ENCODE measurements at places on chromosomes 3 and 15.
A peak's percentile ranks its signal among the peaks of the same experiment; 100 is the strongest.

DNA sequence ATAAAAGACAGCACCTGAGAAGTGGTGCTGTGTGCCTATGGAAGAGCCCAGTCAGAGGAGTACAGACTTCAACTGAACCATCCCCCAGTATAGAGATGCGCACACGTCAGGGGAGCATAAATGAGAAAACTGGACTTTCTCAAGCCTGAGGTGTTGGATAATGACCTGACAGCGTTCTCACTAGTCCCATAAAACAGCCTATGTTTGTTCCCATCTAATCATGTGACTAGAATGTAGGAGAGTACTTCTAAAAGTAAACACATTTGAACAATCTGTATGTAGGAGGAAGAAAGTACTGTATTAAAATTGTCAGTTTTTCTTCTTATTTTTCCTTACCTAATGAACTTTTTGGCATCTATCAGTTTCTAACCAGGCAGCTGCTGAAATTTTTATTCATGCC, 498.9 kb downstream of the CNTN4 start:
- DNase-seq, result no peak

DNA sequence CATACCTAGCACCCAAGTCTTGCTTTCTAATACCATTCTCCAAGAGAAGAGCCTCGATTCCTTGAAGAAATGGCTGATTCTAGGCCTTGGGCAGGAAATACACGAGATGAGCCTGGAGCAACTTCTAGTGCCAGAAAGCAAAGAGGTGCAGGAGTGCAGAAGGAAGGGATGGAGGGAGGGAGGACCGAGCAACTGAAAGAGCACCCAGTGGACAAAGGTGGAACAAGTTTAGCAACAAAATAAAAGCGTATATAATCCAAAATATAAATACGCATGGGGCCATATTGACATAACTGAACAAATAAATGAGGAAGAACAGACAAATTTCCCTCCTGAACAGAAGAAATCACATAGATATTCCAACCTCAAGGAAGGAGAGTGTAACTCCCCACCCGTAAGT, 34.4 kb downstream of the CHSY1 start:
- no peak for DNase-seq

DNA sequence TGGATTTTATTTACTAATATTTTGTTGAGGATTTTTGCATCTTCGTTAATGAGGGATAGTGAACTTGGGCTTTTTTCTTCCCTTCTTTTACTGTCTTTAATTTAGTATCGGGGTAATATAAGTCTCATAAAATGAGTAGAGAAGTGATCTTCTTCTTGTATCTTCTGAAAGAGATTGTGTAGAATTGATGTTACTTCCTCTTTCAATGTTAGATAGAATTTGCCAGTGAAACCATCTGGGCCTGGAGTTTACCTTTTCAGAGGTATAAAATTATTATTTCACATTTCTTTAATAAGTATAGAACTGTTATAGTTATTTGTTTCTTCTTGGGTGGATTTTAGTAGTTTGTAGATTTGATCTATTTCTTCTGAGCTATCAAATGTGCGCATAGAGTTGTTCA, 7.8 kb downstream of the HESX1 start:
- DNase-seq, result no peak

DNA sequence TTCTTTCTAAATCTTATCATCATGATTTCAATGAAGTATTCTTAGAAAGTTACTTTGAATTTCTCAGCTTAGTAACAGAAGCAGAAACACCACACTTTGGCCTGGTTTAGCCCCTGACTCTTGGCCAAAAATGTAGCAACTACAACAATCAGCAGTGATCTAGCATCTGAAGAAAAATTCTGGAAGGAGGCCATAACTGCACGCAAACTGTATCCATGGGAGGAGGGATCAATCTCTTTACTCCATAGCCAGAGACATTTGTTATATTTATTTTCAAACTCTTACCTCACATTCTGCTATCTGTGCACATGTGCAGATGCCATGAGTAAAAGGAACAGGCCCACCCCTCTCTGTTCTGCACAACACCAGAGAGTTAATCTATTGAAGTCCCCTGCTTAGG, 251.0 kb upstream of the P2RY1 start:
- no peak for DNase-seq

- peak; percentile 79 for DNase-seq
Measured at GRCh38 chr15:90062462-90062932, 39.8 kb downstream of the IDH2 start.

DNA sequence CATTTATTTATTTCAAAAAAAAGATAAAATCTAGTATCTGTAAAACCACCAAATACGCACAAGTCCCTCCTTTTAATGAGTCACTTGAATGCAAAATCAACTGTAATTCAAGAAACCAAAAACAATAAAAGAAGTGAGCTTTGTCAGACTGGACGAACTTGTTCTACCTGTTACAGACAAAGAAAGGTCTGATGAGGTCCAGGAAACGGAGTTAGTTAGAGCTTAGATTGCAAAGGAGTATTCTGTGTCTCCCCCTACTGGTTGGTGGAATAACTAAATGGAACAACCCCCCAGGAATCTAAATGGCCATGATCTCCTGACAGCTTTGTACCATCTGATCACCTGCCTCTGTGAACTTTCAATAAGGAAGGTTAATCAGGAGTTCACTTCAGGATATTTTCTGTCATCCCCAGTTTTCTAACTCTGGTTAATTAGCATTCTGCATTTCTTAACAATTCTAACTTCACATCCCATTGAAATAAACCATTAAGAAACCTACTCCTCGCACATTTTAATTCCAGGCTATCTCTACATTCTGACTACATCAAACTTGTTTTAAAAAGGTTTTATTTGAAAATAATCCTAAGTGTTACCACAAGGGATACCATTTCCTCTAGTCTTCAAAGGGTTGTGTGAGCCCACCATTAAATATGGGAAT, 333.0 kb upstream of the SATB1 start:
- peak; percentile 8 for DNase-seq

- DNase-seq, result no peak
Measured at GRCh38 chr15:81194723-81195122, 2.0 kb upstream of the IL16 start.

DNA sequence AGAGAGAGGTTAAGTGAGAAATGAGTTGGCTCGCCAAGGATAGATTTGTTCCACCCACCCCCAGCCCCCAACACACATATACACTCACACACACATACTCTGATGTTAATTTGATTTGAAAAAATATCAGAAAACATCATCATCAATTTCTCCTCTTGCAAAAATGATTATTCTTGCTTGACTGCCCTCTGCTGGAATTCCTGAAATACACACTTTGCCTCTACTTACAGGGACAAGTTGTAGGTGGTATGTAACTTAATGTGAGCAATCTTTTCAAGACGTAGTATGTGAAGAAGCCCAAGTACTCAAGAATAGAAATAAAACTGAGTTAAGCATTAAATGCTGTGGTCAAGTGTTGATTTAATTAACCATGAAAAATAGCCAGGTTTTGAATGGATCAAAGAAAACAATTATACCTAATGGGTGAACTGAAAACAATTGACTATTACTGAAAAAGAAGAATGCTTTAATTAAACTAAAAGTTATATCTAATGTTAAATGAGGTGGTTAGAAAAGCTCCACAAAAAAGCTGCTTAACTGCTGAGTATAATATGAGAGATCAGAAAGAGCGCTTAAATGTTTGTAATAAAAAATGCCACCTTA, 46.6 kb upstream of the MDFIC2 start:
- no peak for DNase-seq

- DNase-seq, result no peak
Measured at GRCh38 chr3:160545504-160545871, 19.9 kb downstream of the KPNA4 start.

GRCh38 chr15:71288348-71288955, 173.2 kb downstream of the THSD4 start:
- no peak for DNase-seq

DNA sequence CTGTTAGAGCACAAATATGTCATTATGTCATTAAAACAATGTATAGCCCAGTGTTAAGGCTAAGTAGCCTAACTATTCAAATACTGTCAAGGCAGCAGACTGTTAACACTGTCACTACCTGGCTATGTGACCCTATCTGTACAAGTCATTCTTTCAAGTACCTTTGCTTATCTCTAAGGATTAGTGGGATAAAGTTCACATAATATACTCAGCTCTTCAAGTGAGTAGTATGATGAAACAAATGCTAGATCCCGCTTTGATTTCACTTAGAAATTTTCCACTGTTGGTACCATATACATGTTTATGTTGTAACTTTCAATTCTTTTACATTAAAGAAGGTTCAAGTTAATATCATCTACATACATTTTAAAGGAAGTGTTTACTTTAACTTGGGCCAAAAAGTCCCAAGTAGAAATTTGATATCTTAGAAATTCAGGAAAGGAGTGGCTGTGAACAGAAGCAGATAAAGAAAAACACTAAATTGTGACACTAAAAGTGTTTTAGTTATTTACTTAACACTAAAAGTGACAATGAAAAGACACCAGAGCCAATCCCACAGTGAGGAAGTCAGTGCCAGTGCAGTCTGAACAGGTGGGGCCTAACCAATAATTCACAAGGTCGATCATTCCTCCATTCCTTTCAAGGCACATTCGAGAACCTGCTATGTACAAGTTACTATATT, 4.8 kb upstream of the RFX7 start:
- DNase-seq, result no peak

GRCh38 chr15:76951220-76951619, 19.7 kb downstream of the RCN2 start:
- DNase-seq, result no peak

- no peak for DNase-seq
Measured at GRCh38 chr3:89227218-89227617, 119.8 kb downstream of the EPHA3 start.

GRCh38 chr3:150699068-150699639, 4.6 kb downstream of the ERICH6 start:
- no peak for DNase-seq

GRCh38 chr3:78589778-78590177, 1178.0 kb downstream of the ROBO1 start:
- no peak for DNase-seq

DNA sequence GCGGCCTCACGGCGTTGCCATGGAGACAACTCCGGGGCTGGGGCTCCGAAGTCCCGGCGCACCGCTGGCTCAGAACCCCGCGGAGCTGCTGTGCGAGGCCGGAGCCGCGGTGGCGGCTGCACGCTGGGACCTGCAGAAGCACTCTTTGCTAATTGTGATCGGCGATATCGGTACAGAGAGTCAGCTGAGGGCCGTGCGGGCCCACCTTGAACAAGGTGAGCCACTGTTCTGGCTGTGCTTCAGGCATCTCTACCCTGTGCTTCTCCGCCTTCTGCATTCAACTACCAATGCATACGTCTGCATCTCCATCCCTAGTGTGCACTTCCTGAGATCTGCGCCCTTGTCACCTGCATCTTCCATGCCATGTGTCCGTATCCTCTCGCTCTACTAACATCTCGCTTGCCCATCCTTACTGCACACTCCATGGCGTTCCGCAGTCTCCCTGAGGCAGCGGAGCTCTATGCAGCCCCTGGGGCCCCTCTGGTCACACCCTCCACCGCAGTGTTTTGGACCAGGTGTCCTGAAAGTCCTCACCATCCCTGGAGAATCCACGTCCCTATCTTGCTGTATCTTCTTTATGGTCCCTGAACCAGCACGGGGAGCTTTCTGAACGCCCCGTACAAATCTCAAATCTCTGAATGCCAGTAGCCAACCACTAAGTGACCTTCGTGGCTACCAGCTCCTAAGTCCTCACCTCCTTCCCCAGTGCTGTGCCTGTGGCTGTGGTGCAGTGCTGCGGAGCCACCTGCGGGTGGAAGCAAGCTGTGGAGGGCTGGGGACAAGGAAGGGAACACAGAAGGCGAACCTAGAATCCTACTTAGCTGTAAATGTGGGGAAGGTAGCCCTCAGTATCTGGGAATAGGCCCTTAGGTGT, 6.2 kb upstream of the MAP1A start:
- no peak for DNase-seq

DNA sequence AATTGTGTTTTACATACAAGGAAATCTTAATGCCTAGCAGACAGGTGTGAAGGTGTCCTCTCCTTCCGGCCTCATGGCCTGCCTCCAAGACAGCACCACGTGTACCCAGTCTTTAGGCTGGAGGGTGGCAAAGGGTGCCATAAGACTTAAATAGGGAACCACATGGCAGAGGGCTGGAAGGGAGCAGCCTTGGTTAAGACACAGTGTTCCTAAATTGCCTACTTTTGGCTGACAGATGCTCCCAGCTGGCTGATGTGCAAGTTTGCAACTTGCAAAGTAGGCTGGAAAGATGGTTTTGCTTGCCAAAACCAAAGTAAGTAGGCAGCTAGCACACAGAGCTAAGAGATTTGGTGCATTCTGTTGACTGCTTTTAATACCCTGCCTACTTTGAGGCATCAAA, 45.2 kb downstream of the CCNB2 start:
- DNase-seq, result no peak

- DNase-seq, result no peak
Measured at GRCh38 chr15:40755812-40756208, 756 bp upstream of the RMDN3 start.

- DNase-seq, result no peak
Measured at GRCh38 chr3:45534632-45535031, 59.9 kb upstream of the LIMD1 start.

DNA sequence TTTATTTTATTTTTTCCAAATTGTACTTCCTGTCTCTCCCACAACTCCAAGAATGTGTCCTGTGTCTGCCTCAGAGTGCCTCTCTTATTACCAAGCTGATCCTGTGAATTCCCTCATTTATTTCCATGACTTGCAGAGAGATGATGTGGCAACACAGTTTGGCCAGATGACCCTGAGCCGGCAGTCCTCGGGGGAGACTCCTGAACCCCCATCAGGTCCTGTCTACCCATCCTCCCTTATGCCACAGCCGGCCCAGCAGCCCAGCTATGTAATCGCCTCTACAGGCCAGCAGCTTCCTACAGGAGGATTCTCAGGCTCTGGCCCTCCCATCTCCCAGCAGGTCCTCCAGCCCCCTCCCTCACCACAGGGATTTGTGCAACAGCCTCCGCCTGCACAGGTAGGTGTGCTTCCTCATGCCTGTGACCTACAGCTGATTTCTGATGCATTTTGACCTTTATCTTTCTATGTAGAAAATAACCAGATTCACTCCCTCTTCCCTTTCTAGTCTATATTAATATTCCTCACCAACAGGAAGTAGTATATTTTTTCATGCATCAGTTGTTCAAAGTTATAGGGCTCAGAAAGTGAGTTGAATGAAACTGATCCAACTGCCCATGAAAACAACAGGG, 100.0 kb downstream of the ARPP21 start:
- DNase-seq, result no peak

- no peak for DNase-seq
Measured at GRCh38 chr3:161894657-161895056, 398.0 kb downstream of the OTOL1 start.

GRCh38 chr3:19901918-19902317, 32.1 kb downstream of the EFHB start:
- no peak for DNase-seq

DNA sequence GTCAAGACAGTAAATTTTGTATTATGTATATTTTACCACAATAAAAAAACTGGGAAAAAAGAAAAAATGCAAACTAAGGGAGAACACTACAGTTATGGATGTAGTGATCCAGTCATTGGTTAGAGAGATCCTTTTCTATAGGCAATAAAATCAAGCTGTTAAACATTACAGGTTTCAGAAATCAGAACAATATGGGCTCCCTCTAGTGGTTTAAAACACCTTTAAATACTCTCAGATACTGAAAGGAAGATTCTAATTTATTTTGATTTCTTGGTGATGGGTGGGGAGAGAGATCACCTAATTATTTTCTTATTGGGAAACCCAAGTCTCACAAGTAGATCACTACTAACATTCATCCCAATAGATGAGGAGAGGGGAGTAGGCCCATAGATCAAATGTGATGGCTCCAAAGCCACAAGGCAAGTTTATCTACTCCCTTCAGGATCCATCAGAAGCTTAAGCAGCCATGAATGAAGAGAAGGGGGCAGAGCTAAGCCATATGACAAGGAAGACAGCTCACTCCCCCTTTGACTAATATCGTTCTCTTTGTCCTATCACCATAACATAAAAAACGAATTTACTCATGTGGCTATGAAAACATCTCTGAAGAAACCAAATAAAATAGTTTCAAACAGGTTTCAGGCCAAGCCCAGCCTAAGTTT, 118.6 kb downstream of the ANO10 start:
- no peak for DNase-seq

Data from NCI-H1417 treated with DMSO at 0.1 percent for 48 hours (cell line).